CD4-positive, alpha-beta T cell treated with Interleukin-1 beta for 1 hour (primary cell): ENCODE measurements at places on chromosomes 4 and X.

- DNase-seq = no peak
Measured at GRCh38 chr4:17823871-17824669, 13.3 kb downstream of the NCAPG start.

- DNase-seq = no peak
Measured at GRCh38 chr4:58061967-58062366, 951.8 kb upstream of the IGFBP7 start.

DNA sequence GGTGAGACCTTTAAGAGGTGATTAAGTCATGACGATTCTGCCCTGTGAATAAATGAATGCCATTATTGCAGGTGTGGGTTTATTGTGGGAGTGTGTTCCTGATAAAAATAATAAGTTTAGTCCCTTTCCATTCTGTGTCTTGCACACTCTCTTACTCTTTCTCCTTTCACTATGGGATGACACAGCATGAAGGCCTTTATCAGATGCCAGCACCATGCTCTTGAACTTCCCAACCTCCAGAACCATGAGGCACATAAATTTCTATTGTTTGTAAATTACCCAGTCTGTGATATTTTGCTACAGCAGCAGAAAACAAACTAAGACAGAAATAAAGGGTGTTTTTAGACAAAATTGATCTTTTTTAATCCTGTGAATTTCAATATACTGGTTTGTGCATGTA is 10.5 kb downstream of the SFRP2 start:
- DNase-seq = no peak

GRCh38 chr4:40924096-40924792 is 174.5 kb downstream of the NSUN7 start:
- peak; percentile 54 for DNase-seq

- no peak for DNase-seq
Measured at GRCh38 chr4:139223682-139224317, 46.8 kb upstream of the ELF2 start.

- no peak for DNase-seq
Measured at GRCh38 chr4:105025263-105026017, 121.2 kb upstream of the TET2 start.

- no peak for DNase-seq
Measured at GRCh38 chr4:5885733-5886132, 7.2 kb downstream of the CRMP1 start.
